ENCODE measurements at places on chromosomes 6 and 20.

DNA sequence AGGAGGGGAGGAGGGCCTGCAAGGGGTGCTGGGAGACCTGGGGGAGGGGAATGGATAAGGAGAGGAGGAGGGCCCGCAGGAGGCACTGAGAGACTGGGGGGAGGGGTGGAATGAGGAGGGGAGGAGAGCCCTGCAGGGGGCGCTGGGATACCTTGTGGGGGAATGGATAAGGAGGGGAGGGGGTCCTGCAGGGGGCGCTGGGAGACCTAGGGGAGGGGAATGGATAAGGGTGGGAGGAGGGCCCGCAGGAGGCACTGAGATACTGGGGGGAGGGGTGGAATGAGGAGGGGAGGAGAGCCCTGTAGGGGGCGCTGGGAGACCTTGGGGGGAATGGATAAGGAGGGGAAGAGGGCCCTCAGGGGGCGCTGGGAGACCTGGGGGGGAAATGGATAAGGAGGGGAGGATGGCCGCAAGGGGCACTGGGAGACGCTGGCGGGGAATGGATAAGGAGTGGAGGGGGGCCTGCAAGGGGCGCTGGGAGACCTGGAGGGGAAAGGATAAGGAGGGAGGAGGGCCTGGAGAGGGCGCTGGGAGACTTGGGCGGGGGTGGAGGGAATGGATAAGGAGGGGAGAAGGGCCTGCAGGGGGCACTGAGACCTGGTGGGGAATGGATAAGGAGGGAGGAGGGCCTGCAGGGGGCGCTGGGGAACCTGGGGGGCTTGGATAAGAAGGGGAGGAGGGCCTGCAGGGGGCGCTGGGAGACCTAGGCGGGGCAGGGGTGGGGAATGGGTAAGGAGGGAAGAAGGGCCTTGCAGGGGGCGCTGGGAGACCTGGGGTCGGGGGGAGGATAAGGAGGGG lies 1.3 kb upstream of the CTCFL start:
- DNase-seq = no peak

DNA sequence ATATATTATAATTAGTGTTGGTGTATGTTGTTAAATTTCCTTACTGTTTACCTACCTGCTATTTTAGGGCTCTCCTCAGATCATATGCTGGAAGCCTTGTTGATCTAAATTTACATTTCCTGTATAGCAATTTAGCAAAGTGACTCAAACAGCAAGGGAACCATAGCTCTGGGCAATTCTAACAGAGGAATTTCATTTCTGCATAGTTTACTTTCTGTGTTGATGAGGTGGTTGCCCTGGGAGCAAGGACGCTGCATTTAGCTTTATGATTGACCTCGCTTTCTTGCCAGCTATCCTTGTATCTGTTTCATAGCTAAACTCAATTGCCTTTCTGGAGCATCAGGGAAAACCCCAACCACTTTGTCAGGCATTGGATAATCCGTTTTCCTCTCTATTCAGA lies 810.8 kb downstream of the GRIK2 start:
- DNase-seq = no peak

DNA sequence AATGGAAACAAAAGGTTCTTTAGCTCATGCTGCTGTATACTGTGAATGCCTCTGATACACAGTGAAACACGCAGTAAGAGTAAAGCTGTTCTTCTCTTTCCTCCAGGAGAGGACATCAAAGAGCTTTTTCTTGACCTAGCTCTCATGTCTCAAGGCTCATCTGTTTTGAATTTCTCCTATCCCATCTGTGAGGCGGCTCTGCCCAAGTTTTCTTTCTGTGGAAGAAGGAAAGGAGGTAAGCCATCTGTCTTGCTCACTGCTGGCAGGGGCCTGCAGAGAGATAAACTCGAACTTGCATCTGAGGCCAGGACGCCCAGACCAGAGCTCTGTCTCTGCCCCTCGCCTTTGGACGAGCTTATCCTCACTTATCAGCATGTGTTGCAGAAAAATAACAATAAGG lies 37.7 kb downstream of the LY86 start:
- DNase-seq = no peak

DNA sequence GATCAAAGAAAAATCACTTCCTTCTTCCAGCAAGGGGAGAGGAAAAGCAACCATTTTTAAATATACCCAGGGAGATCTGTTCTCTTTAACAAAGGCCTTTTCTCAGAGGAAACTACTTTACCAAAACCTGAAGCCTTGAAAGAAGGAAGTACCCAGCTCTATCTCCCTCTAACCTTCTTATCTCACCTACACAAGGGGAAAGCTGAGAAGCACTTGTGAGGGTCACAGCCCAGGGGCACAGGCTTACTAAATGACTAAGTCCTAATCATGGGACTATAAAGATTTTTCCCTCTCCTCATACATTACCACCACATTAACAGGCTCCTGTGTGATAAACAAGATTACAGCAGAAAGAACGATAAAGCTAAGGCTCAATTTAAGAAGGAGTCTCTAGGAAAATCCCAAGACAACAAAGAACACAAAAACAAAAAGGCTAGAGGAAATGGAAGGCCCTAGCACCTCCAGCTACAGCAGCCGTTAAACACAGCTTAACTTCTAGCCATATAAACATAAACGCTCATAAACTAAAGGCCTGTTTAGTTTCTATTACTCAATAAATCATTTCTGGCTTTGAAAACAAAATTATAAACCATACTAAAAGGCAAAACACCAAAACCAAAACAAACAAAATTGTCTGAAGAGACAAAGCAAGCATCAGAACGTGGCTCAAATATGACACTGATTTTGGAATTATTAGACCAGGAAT lies 284.9 kb upstream of the ECI2 start:
- DNase-seq = no peak

DNA sequence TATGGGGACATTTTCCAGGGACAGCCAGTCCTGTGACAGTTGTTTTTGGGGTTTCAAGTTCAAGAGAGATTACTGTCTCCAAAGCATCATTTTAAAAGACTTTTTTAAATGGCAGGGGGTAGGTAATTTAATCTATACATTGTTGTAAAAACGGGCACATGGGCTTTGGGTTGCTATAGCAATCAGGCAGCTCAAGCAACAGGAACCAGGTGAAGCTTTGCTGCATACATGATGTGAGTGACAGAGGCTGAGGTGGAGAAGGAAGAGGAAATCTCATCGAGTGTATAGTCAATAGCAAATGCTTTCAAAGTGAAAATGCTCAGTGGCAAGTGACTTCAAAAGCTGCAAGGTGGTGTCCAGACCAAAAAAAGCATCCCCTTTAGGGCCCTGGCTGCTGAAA lies 277.4 kb upstream of the JAG1 start:
- no peak for DNase-seq

DNA sequence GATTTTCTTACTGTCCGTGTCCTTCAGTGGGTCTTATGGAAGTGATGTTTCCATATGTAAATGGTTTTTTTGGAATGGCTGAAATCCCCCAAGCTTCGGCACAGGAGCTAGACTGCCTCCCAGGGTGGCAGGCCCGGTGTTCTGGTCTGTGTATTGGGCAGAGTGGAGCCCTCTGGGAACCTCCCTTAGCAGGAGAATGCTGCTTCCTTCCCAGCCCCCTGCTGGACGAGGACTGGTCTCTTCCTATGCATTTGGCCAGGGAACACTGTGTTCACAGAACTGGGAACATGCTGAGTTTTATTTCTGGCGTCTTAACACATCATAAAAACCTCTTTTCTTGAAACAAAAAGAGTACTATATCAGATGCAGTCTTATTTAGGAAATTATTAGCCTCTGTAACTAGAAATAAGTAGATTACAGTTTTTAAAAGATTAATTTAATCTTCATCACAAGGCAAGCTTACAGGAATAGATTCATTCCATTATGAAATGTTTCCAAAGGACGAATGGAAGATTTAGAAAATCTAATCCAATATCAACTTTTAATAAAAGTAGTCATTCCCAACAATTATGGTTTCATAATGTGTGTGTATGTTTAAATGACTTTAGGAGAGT lies 56.6 kb downstream of the SYTL3 start:
- DNase-seq = no peak

- DNase-seq = no peak
Observed at GRCh38 chr6:124441450-124441849, 520.8 kb upstream of the RNF217 start.

GRCh38 chr20:4195499-4195898 lies 180.1 kb upstream of the RNF24 start:
- DNase-seq = no peak

DNA sequence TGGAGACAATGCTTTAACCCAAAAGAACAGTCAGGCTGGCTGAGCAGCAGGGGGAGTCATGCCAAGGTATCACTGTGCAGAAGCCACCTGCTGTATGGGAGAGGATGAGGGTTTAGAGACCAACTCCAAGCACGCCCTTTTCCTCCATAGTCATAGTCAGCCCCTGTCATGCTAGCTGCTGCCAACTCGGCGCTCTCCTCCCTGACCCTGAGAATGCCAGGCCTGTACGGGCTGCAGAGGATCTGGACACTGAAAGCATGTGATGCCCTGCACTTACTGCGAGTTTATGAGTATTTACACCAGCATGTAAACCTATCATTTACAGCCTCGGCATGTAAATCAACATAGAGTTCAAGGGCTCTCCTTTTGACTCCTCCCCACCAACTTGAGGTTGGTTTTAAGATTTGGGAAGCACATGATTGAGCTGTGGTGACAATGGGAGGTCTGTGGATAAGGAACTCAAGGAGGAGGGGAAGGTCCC lies 11.7 kb upstream of the SCUBE3 start:
- DNase-seq = no peak

DNA sequence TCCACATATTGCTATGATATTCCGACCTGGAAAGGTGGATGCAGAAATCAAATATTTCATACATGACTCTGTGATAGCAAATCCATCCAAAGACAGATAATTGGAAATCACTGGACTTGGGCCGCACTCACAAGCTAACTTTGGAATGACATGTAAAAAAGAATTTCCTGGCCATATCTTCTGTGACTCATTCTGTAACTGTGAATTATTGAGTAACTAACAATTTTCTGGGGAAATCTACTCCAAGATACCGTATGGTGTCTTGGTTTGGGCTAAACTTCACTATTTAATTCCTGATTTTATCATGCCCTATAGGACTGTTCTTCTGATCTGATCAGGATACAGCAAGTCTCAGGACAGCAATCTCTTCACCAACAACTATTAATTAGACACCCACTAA lies 92.7 kb upstream of the LY86 start:
- DNase-seq = no peak

DNA sequence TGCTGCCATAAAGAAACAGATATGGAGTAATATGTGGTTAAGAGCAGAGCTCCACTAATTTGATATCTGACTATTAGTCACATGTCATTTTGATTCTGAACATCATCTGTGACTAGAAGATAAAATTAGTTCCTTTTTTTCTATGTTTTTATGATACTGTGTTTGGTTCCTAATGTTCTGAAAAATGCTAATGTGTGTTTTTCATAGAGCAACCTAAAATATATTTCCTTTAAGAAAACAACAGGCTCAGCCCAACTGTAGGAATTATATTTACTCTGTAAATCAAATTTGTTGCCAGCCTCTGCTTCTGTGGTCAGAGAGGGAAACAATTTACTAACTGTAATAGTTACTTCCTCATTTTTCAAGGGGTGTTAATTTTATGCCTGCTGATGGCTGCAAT lies 33.3 kb upstream of the TXLNB start:
- DNase-seq = no peak

GRCh38 chr20:47113362-47114109 lies 218.9 kb downstream of the EYA2 start:
- no peak for DNase-seq

- DNase-seq = no peak
Observed at GRCh38 chr20:60115451-60115850, 157.2 kb downstream of the CDH26 start.

DNA sequence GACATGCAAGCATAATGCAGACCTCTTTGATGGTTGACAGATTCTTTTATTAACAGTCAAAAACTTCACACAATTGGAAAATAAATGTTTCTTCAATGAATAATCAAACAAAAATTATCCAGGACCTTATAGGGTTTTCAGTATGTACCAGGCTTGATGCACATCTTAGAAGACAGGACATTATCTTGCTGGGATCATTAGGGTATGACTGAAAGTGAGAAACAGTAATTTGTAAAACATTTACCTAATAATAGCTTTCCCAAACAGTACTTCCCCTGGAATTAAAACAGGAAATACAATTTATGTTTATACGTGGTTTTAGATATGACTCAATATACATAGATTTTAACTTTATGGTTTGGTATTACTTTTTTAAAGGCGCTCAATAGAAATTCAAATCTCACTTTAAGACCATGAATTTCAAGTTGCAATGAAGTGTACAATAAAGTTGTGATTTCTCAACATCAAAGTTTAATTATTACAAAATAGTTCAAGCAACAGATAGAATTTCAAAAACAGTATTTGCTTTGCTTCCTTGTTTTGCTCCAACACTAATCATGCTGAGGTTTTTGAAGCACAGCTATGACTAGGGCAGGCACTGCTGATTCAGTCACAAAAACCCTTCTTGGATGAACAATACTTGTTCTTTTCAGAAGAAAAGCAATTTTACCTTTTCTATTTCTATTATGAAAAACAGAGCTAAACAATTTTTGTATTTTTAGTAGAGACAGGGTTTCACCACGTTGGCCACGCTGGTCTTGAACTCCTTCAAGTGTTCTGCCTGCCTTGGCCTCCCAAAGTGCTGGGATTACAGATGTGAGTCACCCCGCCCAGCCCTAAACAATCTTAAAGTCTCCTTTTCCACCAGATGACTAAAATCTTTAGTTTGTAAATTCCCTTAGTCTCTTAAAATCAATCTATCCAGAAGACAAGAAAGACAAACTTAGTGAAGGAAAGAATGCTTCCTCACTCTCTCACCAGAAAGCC lies 13.7 kb downstream of the SOD2 start:
- no peak for DNase-seq

GRCh38 chr20:43821795-43822194 lies 92.9 kb upstream of the TOX2 start:
- DNase-seq = no peak

DNA sequence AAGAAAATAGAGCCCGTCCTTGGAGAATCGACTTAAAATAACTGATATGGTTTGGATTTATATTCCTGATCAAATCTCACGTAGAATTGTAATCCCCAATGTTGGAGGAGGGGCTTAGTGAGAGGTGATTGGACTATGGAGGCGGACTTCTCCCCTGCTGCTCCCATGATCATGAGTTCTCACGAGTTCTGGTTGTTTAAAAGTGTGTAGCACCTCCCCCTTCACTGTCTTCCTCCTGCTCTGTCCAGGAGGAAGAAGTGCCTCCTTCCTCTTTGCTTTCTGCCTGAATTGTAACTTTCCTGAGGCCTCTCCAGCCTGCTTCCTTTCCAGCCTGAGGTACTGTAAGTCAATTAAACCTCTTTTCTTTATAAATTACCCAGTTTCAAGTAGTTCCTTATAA lies 529.2 kb downstream of the HAO1 start:
- DNase-seq = no peak

All from activated CD8-positive, alpha-beta memory T cell treated with anti-CD3 and anti-CD28 coated beads for 4 hours (primary cell).